ENCODE measurements at places on chromosomes 13 and 19.

GRCh38 chr13:38167164-38167822, 182.4 kb upstream of the UFM1 start:
- no peak for DNase-seq

GRCh38 chr13:85828094-85828684, 29.0 kb upstream of the SLITRK6 start:
- DNase-seq = peak; percentile 13

- DNase-seq = no peak
Measured at GRCh38 chr19:33259539-33259938, 33.9 kb upstream of the SLC7A10 start.

DNA sequence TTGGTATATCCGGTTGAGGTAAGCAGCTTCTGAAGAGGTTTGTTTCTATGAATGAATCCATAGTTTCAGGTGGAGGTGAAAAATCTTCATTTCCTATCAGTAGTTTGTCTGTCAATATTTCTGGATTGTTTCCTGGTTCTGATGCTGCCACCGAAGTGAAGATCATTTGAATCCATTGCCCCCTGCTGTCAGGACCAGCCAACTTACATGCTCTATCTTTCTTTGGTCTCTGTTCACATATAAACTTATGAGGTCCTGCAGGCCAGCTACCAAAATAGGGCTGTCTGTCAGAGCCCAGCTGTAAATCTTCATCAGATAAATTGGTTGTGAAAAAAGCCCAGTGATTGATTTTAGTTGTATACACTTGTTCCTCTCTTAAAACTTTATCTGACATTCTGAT, 15.2 kb upstream of the N4BP2L1 start:
- peak; percentile 2 for DNase-seq

GRCh38 chr19:47068876-47069406, 20.5 kb upstream of the TMEM160 start:
- DNase-seq = no peak

DNA sequence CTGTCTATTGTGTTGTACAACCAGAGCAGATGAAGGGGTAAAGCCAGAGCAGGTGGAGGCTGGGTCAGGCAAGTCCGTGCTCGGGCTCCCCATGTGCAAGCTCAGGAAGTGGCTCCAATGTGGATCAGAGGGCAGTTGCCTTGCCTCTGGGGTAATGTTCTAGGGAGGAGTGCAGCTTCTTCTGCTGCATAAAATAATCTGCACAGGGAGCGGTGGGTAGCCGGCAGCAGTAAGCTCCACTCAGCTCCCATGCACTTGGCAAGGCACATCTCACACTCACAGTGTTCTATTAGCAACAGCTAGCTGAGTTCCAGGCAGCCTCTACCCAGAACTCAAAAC, 565.3 kb upstream of the SLITRK1 start:
- DNase-seq = no peak

DNA sequence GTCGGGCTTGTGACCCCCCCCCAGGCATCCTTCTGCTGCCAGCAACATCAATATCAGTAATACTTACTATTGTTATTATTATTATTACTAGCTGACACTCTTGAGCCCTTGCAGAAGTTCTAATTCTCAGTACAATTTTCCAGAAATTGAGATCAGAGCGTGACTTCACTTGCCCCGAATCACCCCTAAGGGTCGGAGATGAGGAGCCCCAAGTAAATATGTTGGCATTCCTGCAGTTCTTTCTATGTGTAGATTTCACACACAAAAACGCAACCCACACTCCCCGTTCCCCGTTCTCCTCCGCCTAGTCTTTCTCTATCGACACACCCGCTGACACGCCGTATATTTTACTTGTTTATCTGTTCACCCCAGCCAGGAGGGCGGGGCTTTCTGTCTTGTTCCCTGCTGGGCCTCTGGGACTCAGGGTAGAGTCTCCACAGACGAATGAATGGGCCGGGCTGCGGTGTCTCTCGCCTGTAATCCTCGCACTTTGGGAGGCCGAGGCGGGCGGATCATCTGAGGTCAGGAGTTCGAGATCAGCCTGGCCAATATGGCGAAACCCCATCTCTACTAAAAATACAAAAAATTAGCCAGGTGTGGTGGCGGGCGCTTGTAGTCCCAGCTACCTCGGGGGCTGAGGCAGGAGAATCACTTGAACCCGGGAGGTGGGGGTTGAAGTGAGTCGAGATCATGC, 14.7 kb downstream of the TLE5 start:
- peak; percentile 63 for DNase-seq

DNA sequence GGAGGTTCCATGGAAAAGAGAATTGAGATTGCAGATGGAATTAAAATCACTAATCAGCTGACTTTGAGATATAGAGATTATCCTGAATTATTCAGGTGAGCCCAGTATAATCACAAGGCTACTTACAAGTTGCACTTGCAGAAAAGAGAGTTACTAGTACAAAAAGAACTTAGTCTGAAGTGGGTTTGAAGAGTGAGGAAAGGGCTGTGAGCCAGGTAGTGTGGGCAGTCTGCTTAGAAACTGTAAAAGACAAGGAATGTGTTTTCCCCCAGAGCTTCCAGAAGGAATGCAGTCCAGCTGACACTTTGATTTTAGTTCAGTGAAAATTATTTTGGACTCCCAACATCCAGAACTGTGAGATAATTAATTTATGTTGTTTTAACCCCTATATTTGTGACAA, 285.4 kb upstream of the GPC6 start:
- no peak for DNase-seq

DNA sequence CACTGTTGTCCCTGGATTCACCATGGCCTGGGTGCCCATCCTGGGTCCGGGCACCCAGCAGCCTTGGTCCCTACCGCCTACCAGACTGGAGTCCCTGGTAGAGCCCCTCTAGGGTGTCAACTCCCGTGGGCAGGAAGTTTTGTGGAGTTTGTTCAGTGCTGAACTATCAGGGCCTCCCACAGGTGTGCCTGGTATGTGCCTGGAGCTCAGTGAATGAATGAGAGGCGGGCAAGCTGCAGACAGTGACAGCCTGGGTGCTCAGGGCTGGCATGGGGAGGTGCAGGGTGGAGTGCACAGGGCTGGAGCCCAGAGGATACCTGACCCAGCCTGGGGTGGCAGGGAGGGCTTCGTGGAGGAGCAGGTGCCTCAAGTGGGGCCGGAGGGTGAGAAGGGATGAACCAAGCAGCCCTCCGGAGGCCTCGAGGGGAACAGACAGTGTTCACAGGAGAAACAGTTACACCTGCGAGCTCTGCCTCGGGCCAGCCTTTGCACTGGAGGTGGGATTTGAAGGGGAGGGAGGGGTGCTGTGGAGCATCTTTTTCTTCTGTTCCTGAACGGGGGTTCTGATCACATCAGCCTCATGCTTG, 29.6 kb downstream of the PAK4 start:
- DNase-seq = no peak

DNA sequence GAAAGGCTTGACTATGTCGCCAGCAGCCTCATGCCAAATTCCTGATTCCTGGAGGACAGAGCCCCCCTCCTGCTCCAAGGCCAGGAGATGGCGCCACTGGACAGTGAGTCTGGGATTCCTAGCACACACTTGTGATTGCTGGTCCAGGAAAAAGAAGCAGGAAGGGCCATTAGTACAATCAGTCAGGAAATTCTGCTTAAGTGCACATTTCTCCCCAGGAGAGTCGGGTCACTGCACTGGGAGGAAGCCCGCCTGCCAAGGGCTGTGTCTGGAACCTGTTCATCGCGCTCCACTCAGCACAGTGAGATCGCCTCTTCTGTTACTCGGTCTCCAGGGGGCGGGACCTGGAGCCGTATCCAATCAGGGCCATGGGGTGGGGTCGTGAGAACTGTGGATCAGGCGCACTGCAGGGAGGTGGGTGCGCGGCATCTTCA, 65.1 kb downstream of the ZNF823 start:
- DNase-seq = no peak

GRCh38 chr19:44553478-44554171, 24.1 kb upstream of the CEACAM20 start:
- no peak for DNase-seq

- DNase-seq = no peak
Measured at GRCh38 chr19:13976446-13976845, 24.1 kb downstream of the DCAF15 start.

DNA sequence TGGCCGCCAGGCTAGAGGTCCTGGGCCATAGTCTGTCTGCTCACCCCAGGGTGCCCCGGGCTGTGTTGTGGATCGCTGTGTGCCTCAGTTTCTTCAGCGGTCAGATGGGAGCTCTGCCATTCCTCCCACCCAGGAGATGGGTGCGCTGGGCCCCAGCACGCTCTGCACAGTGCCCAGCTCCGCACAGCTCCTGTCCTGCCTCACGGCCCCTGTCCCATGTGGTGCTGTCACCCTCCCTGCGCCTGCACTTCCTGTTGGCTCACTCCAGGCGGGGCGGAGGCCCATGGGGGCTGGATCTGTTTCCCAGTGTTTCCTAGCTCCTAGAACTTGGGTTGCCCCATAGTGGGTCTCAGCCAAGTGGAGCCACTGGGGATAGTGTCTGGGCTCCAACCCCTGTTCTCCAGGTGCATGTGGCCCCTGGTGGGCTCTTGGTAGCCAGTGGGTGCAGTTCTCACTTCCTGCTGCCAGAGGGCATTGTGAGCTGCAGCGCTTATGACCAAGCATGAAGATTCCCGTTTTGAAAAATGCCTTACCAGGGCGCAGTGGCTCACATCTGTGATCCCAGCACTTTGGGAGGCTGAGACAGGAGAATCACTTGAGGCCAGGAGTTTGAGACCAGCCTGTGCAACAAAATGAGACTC, 69.8 kb downstream of the KDM4B start:
- DNase-seq = no peak

- no peak for DNase-seq
Measured at GRCh38 chr13:49629196-49629938, 1.1 kb downstream of the ARL11 start.

- DNase-seq = no peak
Measured at GRCh38 chr19:40692212-40692551, 1.7 kb upstream of the NUMBL start.

DNA sequence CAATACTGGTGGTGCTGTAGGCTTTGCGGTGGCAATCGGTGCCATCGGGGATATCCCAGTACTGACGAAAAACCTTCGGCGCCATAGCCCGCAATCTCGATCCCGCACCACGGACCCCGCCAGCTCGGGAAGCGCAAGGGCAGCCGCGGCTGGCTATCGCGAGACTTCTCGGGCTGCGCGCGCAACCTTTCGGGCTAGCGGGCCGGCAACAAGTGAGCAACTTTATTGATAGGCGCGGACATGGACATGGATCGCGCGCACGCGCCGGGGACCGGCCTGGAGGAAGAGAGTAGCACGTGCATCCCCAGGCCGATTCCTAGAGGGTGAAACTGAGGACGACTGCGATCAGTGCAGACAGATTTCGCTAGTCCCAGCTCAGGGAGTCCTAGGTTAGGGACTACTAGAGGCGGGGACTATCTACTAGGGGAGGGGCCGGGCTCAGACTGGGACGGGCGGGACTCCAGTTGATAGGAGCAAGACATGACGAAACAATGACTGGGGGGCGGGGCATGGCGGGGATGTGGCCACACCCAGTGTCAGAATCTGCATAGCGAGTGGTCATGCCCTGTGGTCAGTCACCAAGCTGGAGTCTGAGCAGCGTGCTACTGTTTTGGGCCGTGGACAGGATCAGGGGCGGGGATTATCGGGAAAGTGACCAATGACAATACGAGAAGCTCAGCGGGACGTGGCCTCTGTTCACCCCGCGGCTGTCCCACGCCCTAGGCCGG, at the start of gene NDUFA11:
Gene NDUFA11, minus strand, starts transcription at position 167 of the 728 bp plus-strand sequence. Its CDS starts 82 bp downstream, at position 85.
- peak; percentile 90 for DNase-seq

DNA sequence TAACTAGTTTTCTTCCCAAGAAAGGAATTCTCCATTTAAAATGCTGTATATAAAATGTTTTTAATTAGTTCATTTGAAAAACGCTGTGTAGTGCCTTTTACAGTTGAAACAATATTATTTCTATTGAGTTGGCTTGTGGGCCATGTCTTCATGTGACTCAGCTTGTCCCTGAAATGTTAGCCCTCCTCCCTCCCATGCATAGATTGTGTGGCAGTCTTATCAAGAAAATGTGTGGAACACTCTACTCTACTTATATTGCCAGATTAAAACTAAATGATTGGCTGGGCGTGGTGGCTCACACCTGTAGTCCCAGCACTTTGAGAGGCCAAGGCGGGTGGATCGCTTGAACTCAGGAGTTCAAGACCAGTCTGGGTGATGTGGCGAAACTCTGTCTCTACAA, 33.4 kb downstream of the TFDP1 start:
- no peak for DNase-seq

DNA sequence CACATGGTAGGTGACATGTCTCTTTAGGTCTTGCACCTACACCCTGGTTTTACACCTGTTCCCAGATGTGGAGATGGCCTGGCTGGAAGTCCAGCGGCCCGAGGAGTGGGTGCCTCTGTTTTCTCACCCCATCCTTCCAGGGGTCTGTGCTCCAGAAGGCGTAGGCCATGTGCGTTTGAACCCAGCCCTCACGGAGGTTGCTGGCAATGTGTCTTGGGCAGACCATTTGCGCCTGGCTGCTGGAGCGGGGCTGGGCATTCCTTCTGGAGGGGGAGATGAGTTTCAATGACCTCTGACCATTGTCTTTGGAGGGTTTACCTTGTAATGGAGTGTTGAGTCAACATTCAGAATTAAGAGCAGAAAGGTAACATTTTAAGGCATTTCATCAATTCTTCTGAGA, 54.8 kb upstream of the ZNF536 start:
- DNase-seq = no peak

- no peak for DNase-seq
Measured at GRCh38 chr13:20051366-20051765, 92.8 kb downstream of the ZMYM2 start.

- no peak for DNase-seq
Measured at GRCh38 chr13:29886446-29886845, 36.0 kb upstream of the UBL3 start.

- no peak for DNase-seq
Measured at GRCh38 chr13:67146523-67147130, 83.5 kb downstream of the PCDH9 start.

DNA sequence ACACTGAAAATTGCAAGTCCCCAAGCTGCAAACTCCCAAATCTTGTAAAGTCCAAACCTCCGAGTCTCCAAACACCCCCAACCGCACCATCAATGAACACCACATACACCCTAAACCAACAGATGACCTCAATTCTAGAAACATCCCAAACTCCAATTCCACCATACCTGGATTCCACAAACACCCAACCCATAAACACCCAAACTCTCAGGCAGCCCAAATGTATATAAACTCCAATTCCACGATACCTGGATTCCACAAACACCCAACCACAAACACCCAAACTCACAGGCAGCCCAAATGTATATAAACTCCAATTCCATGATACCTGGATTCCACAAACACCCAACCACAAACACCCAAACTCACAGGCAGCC, 470 bp downstream of the C3 start:
- no peak for DNase-seq

DNA sequence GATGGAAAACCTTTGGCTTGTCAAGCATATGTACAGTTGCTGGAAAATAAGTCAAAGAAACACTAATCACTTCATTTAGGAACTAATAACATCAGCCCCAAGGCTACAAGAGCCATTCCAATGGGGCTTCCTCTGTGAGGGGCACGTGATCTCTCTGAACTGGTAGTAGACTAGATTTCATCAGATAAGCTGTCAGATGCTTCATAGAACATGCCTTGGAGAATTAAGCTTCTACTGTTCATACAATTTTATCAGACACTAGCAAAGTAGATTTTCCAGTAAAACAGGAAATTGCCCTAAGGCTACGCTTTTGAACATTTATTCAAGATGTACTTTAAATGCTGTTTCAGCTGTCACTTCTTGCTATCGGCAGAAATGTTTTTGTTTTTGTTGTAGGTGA, 107.8 kb downstream of the EDNRB start:
- DNase-seq = no peak

All from HCT116 (cell line).